ENCODE measurements at places on chromosomes 1 and 21.
A peak's percentile ranks its signal among the peaks of the same experiment; 100 is the strongest.

- DNase-seq: no peak
Observed at GRCh38 chr1:54371942-54372275, 34.3 kb downstream of the SSBP3 start.

DNA sequence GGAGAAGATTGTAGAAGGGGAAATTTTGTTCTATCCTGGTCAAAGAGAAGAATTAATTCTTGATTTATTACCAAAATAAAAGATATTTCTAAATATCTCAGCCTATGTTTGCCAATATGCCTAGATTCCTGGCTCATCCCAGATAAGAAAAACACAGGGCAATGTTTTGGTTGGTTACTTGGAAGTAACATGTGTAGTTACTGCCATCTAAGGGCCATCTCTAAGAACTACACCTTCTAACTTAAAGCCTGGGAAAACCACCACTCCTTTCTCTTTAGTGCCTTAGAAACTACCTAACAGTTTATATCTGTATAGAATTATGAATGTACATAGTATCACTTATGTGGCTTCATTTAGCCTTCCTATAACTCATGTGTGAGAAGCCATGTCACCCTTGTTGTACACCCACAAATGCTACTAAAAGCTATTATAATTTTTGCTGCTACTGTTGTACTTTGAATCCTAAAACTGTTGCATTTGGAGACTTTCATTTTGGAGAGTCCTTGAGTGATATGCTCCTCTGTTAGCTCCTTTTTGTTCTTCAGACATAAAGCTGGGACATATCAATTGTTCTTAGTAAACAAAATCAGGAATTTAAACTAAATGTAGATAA, 4.5 kb downstream of the AIM2 start:
- no peak for DNase-seq

DNA sequence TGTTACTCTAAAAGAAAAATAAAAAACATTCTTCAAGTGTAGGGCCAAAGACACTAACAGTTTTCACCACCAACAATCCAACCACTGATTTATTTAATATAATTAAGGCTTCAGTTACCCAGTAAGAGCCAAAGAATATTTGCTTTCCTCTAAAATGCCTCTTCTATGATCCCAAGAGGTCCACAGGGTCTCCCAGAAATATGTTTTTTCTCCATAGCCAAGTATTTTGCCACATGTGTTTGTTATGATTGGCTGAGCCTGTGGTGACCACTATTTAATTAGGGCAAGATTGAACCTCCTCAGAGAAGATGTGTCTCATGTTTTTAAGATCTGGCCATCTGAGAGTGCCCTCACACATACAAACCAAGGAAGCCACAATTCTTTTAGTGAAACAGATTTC, 135.9 kb downstream of the TPR start:
- no peak for DNase-seq

DNA sequence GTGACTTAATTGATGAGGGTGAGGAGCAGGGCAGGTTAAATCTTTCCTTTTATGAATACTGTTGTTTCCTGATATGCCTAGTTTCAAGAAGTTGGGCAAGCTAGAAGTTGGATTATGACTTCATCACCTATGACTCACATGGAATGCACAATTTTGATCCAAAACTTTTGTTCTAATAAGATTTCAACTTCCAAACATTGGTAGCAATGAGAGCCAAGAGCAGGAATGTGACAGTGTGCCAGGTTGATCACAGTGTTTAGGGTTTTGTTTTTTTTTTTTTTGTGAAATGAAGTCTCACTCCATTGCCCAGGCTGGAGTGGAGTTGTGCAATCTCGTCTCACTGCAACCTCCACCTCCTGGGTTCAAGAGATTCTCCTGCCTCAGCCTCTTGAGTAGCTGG, 349.4 kb downstream of the DUSP10 start:
- DNase-seq: no peak

GRCh38 chr21:31255896-31256295, 88.2 kb downstream of the TIAM1 start:
- DNase-seq: no peak

DNA sequence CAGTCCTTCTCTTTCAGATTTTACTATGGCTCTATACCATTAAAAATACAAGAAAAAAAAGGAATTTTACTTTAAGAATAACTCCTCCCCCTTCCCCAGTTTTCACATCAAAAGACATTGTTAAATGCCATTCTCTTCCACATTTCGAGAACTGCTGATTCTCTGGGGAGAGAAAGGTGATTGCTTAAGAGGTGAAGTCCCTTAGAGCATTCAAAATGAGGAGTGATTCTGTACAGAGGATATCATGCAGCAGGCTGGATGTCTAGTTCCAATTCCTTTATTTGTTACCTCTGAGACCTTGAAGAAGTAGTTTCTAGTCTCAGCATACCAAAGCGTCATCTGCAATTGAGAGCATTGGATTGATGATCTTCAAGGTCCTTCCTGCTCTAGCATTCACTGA, 46.9 kb downstream of the FMO3 start:
- DNase-seq: no peak

DNA sequence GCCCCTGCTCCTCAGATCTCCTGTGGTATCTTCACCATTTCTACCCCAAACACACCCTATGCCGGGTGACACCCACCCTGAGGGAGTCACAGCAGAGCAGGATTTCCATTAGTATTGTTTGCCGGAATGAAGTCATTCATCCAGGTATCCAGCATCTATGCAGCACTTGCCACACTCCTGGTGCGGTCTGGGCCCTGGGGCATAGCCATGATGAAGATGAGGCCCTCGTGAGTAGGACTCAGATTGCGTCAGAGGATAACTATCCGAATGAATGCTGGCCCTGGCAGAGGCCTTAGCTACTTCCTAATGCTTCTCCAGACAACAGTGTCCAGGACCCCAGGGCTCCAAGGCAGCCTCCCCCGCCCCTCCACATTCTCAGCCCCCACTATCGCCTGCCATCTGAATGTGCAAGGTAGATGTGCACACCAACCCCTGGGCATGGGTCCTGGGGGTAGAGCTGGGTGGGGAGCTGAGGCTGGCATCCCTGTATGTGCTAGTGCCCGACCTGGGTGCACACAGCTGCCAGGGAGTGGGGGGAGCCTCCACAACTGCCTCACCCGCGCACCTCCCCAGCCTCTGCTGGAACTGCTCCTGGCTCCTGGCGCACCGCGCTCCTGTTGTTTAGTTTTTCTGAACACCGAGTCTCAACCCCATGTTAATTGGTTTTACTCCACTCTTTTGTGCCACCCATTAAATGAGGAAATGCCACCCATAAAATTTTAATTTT, 25.5 kb upstream of the ZC3H12A start:
- no peak for DNase-seq

GRCh38 chr1:91221017-91221416, 183.6 kb downstream of the HFM1 start:
- no peak for DNase-seq

DNA sequence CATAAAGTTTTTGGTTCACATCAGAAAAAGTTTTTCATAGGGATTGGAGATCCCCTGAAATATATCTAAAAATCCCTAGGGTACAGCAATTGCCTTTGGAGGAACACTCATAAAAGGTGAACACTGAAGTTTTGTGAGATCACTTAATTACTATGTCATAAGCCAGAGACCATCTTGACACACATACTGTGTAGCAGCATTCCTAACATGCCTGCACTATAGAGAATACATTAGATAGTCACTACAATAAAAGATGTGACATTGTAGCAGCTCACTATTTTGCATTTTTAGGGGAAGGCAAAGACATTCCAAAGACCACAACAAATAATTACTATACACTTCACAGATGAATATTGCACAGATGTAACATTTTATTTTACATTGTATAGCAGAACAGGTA, 779.9 kb downstream of the KCNT2 start:
- no peak for DNase-seq

- DNase-seq: no peak
Observed at GRCh38 chr21:15057285-15057684, 7.5 kb downstream of the NRIP1 start.

GRCh38 chr1:226419284-226420029, 11.6 kb upstream of the PARP1 start:
- DNase-seq: no peak

DNA sequence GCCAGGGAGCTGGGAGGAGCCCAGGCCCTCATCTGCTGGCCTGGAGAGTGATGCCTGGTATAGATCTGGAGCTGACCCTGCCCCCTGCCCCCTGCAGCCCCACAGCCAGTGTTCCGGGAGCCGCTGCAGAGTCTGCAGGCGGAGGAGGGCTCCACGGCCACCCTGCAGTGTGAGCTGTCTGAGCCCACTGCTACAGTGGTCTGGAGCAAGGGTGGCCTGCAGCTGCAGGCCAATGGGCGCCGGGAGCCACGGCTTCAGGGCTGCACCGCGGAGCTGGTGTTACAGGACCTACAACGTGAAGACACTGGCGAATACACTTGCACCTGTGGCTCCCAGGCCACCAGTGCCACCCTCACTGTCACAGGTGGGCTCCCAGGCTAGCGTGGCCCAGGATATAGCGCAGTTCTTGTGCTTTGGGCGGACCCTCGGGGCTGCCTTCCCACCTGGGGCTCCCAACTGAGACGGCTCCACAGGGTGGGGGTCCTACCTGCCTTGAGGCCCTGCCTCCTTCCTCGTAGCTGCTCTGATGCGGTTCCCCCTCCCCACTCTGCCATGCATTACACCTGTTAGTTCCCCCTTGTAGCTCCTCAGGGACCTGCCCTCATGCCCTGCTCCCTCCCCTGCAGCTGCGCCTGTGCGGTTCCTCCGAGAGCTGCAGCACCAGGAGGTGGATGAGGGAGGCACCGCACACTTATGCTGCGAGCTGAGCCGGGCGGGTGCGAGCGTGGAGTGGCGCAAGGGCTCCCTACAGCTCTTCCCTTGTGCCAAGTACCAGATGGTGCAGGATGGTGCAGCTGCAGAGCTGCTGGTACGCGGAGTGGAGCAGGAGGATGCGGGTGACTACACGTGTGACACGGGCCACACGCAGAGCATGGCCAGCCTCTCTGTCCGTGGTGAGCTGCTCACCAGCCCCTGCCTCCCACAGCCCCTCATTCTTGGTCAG, 98.7 kb downstream of the OBSCN start:
- DNase-seq: no peak

DNA sequence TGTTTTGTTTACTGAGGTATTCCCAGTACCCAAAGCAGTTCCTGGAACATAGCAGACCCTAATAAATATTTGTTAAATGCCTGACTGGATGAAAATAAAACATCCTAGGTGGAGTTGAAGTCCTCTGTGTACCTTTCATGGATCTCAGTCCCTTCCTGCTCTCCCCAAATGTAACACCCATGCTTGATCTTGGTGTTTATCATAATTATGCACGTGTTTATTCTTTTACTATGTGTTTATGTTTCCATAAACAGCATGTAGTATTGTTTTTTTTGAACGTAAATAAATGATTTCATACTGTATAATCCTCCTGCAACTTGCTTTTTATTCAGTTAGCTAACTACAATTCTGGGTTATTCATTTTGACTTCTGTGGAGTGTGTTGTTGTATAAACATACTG, 4.8 kb downstream of the LACTBL1 start:
- no peak for DNase-seq

DNA sequence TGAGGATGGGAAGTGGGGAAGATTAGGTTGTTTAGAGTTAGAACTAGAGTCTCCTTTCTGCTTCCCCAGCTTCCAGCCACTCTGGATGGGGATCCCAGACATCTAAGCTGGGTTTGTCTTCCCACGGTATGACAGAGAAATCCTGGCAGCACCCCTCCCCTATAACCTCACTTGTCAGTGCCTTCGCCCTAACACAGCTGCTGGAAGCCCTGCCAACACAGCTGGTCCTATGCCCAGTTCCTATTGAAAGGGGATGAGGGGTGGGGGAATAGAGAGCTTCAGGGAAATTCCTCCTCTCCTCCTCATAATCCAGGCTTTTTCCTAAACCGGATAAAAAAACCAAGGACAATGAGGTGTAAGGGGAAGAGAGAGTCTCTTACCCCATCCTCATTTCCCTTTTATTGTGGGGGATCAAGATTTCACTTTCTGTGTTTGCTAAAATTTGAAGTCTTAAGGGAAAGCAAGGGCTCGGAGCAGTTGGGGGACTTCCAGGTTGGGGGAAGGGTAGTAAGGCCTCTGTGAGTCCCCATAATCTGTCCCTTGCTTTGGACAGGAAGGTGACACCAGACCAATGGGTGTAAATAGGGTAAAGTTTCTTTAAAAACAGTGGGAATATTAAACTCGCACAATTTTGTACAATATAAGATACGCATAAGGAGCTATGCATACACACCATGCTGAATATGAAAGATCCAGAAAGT, 590 bp downstream of the TMOD4 start:
- peak; percentile 40 for DNase-seq

- no peak for DNase-seq
Observed at GRCh38 chr1:19476450-19477190, 8.7 kb downstream of the CAPZB start.

- no peak for DNase-seq
Observed at GRCh38 chr21:28705616-28706015, 287.1 kb downstream of the LTN1 start.

GRCh38 chr1:68205794-68206358, 26.4 kb downstream of the WLS start:
- no peak for DNase-seq

GRCh38 chr1:113442131-113442530, 51.8 kb downstream of the MAGI3 start:
- DNase-seq: no peak

GRCh38 chr1:118148034-118148433, 37.0 kb downstream of the SPAG17 start:
- no peak for DNase-seq

GRCh38 chr21:16330082-16330907, 600.5 kb downstream of the USP25 start:
- no peak for DNase-seq

DNA sequence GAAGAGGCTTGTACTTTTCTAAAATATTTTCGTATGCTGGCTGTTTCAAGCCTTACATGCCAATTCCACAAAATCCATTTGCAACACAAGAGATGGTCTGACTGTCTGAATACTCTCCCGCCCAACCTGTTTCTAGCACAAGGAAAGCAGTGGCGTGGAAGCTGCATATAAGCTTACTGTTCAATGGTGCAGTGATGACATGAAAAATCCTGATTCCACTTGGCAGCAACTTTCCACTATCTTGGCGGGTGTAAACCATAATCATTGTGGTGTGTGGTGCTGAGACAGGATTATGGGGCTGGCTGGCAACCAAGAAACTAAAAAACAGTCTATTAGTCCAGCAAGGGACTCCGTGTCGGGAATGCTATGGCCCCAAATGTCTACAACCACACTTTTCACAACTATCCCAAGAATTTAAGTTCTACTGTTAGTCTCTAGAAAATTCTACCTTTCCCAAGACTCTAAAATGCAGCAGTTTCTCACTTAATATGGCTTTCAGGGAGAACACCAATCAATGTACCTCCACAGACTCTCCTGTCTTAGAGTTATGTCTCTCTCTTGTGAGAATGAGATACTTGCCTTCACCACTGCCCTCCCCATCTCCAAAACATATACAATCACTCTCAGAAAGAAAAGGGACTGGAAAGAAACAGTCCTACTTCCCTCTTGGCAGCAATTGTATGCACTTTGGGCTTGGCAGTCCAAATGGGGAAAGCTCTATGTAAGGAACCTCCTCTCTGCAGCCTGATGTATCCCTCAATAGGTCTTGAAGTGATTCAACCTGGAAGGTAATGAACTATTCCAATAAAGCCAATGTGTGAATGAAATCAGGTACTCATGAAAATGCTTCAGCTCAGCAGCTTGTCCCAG, 9.5 kb downstream of the COLGALT2 start:
- no peak for DNase-seq

GRCh38 chr21:39710866-39711265, 34.1 kb upstream of the IGSF5 start:
- DNase-seq: no peak

- no peak for DNase-seq
Observed at GRCh38 chr1:104953555-104953954, 1203.9 kb downstream of the AMY1C start.

Data from C1 segment of cervical spinal cord (tissue), 14 donors.